ENCODE measurements at places on chromosomes 13 and 19.

DNA sequence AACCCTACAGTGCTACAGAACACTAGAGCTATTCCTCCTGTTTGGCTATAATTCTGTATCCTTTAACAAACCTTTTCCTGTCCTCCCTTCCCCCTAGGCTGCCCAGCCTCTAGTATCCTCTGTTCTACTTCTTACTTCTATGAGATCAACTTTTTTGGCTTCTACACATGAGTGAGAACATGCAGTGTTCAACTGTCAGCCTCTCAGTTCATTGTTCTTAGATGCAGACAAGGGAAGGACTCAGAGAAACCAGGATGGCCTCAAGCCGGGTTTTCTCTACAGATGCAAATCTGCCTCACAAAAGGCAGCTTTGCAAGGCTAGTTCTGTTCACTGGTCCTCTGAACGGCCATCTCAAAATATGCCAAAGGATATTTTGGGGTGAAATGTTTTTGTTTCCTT is 18.4 kb downstream of the AMER2 start:
- DNase-seq: no peak

DNA sequence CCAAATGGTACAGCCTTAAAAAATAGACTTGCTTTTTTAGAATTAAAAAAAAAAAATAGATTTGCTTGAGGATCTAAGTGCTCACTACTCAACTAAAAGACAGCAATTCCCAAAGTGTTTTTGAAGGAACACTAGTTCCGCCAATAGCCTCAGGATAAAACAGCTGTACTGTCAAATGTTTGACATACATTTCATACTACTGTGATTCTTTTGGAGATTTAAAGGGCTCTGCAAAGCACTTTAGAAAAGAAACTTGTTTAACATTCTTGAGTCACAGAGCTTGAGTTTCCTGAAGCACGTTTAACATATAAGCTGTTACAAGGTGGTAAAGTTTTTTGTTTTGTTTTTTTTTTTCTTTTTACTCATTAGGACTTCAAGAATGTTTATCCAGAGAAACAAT is 23.1 kb upstream of the KLF5 start:
- DNase-seq: no peak

DNA sequence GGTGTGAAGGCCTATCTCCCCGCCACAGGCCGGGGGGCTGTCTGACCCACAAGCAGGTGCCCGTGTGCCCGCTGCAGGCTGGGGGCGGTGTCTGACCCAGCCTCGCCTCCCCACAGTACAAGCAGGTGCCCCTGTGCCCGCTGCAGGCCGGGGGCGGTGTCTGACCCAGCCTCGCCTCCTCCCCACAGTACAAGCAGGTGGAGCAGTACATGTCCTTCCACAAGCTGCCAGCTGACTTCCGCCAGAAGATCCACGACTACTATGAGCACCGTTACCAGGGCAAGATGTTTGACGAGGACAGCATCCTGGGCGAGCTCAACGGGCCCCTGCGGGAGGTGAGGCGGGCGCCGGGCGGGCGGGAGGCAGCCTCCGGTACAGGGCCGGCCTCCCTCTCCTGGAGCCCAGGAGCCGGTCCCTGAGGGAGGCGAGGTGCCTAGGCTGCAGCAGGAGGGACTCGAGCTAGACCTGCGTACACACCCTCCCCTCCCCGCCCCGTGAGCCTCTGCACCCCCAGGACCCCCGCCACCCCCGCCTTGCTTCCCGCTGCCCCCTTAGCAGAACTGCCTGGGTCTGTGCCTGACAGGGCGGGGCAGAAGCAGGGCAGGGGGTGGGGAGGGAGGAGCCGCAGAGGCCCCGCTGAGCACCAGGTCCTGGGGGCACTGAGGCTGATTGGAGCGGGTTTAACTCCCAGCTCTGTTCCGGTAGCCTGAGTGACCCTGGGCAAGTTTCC is 20.6 kb downstream of the HCN2 start:
- peak; percentile 61 for DNase-seq

DNA sequence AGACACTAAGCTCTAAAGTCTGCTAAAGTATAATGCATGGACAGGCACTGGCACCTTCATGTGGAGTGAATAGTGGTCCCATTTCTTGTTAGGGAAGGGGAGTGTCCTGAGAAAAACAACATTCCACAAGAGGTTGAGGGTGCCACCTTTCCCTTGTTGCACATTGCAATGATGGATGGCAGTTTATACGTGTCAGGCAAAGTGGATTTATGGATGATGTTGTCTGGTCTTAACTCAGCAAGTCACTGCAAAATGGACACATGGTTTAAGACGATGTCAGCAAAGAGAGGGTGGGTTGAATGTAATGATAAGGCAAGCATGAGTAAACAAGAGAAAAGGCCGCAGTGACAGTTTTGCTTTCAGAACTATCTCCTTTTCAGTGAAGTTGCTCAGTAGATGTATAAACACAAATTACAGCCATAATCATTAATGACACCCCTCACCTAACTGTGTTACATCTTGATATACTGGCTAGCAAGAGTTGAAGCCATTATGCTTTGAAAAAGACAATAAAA is 19.6 kb upstream of the CBY2 start:
- DNase-seq: no peak

DNA sequence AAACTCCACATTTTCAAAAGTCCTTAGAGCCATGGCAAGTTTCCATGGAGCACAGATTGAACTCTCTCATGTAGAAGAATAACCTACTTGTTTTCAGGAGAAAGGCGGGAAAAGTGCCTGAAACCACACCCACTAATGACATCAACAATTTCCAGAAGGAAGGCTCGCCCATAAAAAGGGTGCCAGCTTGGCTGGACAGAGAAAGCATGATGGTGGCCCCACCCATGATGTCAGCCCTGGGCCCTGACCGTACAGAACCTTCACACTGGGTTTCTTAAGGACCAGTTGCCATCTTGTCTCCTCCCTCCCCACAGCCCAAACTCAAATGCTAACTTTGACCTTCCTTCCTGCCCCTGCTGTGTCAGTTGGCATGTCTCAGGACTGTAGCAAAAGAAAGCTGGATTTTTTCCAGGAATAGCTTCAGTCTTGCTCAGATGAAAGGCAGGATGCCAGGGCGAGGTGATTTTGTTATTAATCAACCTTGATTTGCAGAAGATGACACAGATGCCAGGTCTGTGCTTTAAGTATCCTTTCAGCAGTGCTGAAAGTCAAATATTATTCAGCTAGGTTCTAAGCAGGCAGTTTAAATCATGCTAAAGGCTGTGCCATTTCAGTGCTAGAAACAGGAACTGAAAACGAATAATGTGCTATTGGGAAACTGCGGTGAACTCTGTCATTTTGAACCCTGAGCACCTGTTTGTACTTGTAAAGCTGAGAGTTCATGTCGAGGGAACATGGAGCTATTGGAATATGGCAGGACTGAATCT is 89.5 kb upstream of the RFC3 start:
- DNase-seq: no peak

DNA sequence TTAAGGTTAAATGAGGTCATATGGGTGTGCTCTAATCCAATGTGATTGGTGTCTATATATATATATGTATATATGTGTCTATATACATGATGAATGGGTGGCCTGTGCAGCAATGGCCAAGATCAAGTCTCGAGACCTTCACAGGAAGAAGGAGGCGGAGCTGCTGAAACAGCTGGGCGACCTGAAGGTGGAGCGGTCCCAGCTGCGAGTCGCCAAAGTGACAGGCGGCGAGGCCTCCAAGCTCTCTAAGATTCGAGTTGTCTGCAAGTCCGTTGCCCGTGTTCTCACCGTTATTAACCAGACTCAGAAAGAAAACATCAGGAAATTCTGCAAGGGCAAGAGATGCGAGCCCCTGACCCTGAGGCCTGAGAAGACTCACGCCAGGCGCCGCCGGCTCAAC is 109.8 kb downstream of the EFNB2 start:
- DNase-seq: no peak

- DNase-seq: no peak
These were observed 3.7 kb upstream of the SMIM17 start for GRCh38 chr19:56639217-56639616.
